ENCODE measurements at places on chromosomes 6 and 20.

DNA sequence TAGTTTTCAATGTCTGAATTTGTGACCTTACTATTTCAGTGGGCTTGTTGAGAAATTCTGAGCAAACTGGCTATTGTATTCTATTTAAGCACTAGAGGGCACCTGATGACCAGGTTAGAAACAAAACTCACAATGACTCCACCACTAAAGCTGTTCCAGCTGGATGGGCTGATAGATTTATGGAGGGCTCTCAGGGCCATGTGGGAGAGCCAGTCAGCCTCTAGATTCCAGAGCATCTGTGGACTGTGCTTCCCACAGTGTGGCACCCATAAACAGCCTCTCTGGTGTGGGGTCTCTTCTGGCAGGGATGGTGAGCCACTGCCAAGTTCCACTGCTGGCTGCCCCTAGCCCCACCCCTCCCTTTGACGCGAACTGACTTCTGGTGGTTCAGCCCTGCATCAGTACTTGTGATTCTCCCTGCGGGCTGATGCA, 29.2 kb downstream of the C6orf58 start:
- DNase-seq, result no peak

- no peak for DNase-seq
Observed at GRCh38 chr6:22613695-22614094, 44.3 kb downstream of the HDGFL1 start.

GRCh38 chr20:52269321-52269720, 77.7 kb upstream of the ZFP64 start:
- no peak for DNase-seq

GRCh38 chr6:36131511-36132245, 1.4 kb downstream of the MAPK13 start:
- DNase-seq, result no peak

- DNase-seq, result no peak
Observed at GRCh38 chr6:125887372-125887771, 69.2 kb upstream of the HINT3 start.

GRCh38 chr6:35094183-35094582, 47.0 kb downstream of the TCP11 start:
- no peak for DNase-seq

DNA sequence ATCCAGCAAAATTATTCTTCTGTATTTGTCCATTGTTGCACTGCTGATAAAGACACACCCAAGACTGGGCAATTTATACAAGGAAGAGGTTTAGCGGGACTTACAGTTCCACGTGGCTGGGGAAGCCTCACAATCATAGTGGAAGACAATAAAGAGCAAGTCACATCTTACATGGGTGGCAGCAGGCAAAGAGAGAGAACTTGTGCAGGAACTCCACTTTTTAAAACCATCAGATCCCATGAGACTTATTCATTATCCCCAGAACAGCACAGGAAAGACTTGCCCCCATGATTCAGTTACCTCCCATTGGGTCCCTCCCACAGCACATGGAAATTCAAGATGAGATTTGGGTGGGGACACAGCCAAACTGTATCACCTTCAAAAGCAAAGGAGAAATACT, 286.5 kb upstream of the ECI2 start:
- DNase-seq, result no peak

GRCh38 chr20:20797521-20798310, 85.3 kb upstream of the RALGAPA2 start:
- no peak for DNase-seq

DNA sequence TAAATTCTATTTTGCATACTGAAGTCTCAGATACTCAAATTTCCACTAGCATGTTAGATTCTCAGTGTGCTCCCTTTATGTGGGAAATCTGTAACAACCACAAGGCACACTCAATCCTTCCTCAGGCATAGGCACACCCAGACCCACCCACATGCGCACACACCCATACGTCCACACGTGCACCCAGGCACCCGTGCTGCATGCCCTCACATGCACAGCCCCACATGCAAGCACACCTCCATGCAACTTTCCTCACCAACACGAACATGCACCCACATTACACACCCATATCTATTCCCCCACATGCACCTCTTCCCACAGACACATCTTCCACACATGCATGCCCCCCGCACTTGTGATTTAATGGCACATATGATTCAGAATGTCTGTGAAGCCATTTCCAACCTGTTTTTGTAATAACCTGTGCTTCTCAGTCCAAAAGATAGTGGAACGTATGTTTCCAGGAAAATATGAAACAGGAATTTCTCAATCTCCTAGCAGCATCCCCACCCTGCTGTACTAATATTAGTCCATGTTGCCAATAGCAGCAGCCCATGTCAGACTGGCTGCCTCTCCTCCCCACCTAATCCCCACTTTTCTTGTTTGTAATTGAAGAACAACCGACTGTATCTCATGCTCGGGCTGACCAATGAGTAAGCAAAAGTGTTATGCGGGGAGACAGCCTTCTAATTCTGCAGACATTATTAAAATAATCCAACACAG, 11.3 kb upstream of the CYP24A1 start:
- no peak for DNase-seq

DNA sequence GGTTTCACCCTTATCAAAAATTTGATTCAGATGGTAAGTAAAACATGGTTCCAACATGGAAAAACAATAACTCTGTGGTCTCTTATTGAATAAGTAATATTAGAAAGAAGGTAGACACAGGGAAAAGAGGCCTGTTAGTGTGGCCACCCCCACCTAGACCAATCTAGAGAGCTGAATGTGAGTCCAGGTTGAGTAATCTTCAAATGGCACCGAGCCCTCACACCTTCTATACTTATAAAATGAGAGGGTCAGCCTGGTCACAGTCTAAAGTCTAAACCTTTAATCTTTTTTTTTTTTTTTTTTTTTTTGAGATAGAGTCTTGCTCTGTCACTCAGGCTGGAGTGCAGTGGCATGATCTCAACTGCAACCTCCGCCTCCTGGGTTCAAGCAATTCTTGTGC, 6.9 kb downstream of the FAM184A start:
- no peak for DNase-seq

DNA sequence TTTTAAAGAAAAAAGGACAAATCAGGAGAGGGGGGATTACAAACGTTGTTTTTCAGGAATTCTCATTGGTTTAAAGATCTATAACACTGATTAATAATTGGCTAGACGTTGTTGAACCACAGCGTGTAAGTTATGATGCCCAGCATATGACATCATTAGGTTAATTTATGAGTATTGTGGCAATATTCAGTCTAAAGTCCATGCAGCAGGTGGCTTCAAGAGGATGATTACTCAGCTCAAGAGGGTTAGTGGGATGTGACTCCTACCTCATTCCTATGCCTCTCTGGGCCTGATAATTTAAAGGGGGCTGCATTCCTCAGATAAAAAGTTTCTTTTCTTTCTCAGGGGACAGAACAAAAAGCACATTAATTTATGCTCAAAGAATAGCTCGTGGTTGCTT, 1309.0 kb downstream of the EPHA7 start:
- DNase-seq, result no peak

- DNase-seq, result no peak
Observed at GRCh38 chr20:57890202-57890800, 180.5 kb upstream of the PMEPA1 start.

GRCh38 chr6:116446399-116446798, 14.8 kb upstream of the CALHM6 start:
- DNase-seq, result no peak

- no peak for DNase-seq
Observed at GRCh38 chr20:41509316-41510200, 108.6 kb downstream of the CHD6 start.

- DNase-seq, result no peak
Observed at GRCh38 chr6:37016995-37017394, 11.5 kb downstream of the FGD2 start.

- no peak for DNase-seq
Observed at GRCh38 chr6:97294451-97294850, 11.4 kb upstream of the MMS22L start.

- DNase-seq, result no peak
Observed at GRCh38 chr20:24470746-24471582, 1.5 kb downstream of the SYNDIG1 start.

GRCh38 chr20:46272389-46273047, 35.8 kb downstream of the CDH22 start:
- DNase-seq, result no peak

- no peak for DNase-seq
Observed at GRCh38 chr20:60700728-60701127, 551.3 kb upstream of the CDH4 start.

DNA sequence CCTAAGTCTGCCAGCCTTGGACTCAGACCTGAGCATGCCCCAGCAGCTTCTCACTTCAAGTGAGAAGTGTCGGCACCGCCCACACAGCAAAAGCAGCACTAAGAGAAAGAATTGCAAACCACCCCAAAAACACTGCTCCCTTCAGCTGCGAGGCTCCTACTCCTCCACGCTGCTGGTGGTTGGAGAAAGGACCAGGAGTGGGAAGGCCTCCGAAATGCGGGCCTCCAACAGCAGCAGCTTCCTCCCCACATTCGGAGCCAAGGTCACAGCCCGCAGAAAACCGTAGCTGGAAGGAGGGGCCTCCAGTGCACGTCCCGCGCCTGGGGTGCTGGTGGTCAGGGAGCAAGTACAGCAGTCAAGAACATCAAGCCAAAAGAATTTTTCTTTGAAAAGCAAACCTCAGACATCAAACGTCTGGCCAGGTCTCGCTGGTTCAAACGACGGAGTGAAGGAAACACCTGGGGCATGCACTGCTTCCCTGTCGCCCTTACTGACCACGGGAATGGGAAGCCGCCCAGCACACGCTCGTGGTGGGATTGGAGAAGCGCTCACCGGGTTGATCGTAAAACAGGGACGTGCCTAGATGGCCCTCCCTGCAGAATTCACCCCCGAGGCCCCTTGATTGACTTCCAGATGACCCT, 185.6 kb upstream of the CST7 start:
- DNase-seq, result no peak

DNA sequence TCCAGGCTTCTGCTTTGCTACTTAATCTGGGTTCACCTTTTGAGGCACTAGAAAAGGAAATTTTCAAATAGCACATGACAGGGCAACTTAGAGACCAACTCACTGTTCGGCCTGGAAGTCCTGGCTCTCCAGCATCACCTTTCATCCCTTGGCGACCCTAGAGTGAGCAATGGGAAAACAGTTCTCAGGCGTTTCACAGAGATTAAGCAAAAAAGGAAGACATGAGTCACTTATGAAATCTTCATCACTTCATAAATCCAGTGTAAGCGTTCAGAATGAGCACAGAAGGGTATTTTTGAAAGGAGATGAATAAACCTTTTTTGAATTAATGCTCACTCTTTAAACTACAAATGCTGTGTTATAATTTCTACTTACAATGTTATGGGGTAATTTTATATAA, 104.0 kb downstream of the COL12A1 start:
- DNase-seq, result no peak

Data from GOT3 (cell line).